ENCODE measurements at places on chromosomes 6 and 20. TPM values are rescaled to one million over a fixed set of nuclear protein-coding genes. Genes with fewer than 3 reads are reported as not detected.

ZNF165 gene
- total RNA-seq: 1.3 TPM

MLN gene
- not detected for total RNA-seq

PSORS1C1 gene
- total RNA-seq: 5.9 TPM

ZNF311 gene
- total RNA-seq: 1.5 TPM

PTPRT gene
- 4.0 TPM for total RNA-seq

SLC22A7 gene
- not detected for total RNA-seq

OSTM1 gene
- 12.2 TPM for total RNA-seq

LTA gene
- not detected for total RNA-seq
